Ovary (tissue), 10 donors: ENCODE measurements at places on chromosomes 1 and 21. TPM values are rescaled to one million over a fixed set of nuclear protein-coding genes. Genes with fewer than 3 reads are reported as not detected.

Gene F3
- polyA plus RNA-seq = 29.0 TPM

Gene ABCB10
- polyA plus RNA-seq = 6.9 TPM

Gene KCNJ9
- 0.01 TPM for polyA plus RNA-seq

Gene PLEKHM2
- polyA plus RNA-seq = 22.1 TPM

Gene SERPINC1
- not detected for polyA plus RNA-seq

Gene TNFSF4
- polyA plus RNA-seq = 1.2 TPM

DNA sequence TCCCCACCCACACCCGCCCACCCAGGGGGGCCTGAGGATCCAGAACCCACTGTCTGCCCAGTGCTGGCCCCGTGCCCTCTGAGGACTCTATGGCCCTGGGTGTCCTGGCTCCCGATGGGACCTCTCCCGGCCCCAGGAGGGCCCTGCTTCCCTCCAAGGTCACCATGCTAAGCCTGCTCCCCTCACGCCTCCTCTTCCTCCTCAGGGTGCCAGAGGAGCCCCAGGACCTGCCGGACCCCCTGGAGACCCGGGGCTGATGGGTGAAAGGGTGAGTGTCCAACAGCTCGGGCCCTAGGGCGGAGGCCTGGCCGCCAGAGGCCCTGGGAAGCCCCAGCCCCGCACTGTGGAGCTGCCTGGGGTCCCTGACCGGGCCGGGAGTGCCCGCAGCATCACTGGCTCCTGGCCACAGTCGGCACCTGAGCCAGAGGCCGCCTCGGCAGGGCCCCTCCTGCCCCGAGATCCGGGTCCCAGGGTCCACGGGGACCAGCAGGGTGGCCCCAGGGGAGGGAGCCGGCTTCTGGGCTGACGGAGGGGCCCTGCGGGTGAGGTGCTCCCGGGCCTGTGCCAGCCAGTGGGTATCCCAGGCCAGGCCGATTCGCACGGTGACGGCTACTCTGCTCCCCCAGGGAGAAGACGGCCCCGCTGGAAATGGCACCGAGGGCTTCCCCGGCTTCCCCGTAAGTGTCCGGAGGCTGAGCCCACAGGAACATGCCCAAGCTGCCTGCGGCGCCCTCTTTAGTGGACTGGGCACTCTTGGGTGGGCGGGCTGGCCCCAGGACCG is 16.1 kb downstream of the COL6A1 start:
- peak; percentile 47 for DNase-seq
- H3K4me1 ChIP-seq = no peaks in the 10 kb centered on the region
- no peaks in the 10 kb centered on the region for H3K36me3 ChIP-seq
- no peaks in the 10 kb centered on the region for H3K27me3 ChIP-seq
- peak overlapping the region; percentile 14 for H3K27ac ChIP-seq
- no peak overlapping the region for H3K4me3 ChIP-seq

DNA sequence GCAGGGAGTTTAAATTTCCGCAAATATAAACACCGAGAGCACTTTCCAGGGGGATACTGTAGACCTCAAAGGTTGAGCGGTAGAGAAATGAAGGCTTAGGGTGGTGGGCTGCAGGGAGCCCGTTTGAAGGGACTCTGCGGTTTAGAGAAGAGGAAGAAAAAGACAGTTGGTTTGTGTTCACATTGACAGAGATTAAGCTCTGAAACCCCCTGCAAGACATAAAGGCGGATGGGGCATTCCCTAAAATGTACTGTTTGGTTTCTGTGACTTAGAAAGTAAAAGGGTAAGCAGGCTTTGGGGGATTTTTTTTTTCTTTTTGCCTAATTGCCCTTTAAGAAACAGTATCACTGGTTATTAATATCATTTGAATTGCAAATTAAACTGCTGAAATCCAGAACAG is 1.3 kb downstream of the KAZN start:
- H3K27me3 ChIP-seq = no peaks in the 10 kb centered on the region
- H3K36me3 ChIP-seq = no peaks in the 10 kb centered on the region
- peaks cover 2% of the 10 kb centered on the region for H3K4me1 ChIP-seq
- H3K27ac ChIP-seq = no peak overlapping the region
- H3K4me3 ChIP-seq = no peak overlapping the region

DNA sequence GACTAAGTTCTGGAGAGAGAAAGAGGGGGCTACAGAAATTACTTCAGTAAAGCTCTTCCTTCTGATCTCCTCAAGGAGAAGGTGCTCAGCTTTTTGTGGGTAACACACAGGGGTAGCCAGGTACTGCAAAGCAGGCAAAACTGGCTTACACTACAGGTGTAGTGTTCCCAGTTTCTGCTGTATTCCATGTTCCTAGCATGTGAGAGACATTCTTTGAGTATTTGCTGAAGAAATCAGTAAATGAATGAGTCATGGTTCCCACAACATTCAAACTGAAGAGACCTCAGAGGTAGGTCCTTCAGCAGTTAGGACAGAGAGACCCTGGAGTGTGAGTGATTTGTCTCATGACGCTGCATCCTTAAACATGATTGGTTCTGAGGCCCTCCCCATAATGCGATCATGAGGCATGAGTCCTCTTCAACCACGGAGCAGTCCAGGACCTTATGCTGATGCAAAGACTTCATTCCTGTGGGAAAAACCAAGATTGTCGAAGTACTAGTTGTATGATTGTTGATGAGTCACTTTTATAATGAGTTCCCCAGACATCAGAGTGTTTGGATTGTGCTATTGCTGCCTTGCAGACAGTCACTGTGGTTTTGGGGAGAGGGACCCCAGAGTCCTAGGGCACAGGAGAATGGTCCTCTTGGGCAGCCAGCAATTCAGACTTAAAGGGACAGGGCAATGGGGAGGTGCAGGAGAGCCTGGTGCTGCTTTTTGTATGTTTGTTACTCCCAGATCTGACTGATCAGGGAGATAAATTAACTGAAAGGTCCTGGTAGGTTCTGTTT is 2.7 kb upstream of the OR10J4 start:
- H3K36me3 ChIP-seq = no peaks in the 10 kb centered on the region
- DNase-seq = no peak
- no peaks in the 10 kb centered on the region for H3K4me1 ChIP-seq
- no peaks in the 10 kb centered on the region for H3K27me3 ChIP-seq
- no peak overlapping the region for H3K4me3 ChIP-seq
- H3K27ac ChIP-seq = no peak overlapping the region

DNA sequence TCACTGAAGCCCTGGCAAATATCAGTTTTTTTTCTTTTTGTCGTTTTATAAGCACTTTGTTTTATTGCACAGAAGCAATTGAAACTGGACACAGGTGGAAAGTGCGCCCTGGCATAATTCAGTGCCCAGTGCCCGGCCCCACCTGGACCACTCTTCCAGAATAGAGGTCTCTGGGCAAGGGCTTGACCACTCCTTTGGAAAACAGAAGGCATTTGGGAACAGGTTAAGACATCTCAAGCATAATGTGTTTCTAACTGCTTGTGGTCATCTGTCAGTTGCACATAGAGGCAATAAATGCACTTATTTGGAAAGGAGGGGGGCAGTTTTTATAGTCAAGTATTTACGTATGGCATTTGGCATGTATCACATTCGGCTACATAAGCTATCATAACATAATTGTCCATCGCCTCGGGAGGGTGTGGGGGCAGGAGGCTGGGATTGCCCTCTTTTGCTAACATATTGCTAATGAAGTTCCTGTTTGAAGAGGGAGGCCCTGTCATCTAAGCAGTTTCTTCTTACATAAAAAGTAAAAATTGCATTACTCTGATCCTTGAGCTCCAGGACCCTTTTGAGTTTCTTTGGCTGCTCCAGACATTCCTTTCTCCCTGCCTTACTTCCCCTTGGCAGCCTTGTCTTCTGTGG is 14.7 kb upstream of the CD2 start:
- no peaks in the 10 kb centered on the region for H3K27me3 ChIP-seq
- no peaks in the 10 kb centered on the region for H3K36me3 ChIP-seq
- DNase-seq = no peak
- no peak overlapping the region for H3K27ac ChIP-seq

GRCh38 chr1:27672750-27673112 is 739 bp upstream of the IFI6 start:
- no peaks in the 10 kb centered on the region for H3K27me3 ChIP-seq
- peaks cover 2% of the 10 kb centered on the region for H3K4me1 ChIP-seq
- H3K36me3 ChIP-seq = no peaks in the 10 kb centered on the region
- peak overlapping the region; percentile 57 for H3K27ac ChIP-seq
- DNase-seq = no peak

GRCh38 chr1:204493145-204493983 is 1.2 kb downstream of the PIK3C2B start:
- peak overlapping the region; percentile 9 for H3K27ac ChIP-seq
- DNase-seq = peak; percentile 57
- H3K4me1 ChIP-seq = peaks cover 10% of the 10 kb centered on the region
- no peaks in the 10 kb centered on the region for H3K27me3 ChIP-seq

DNA sequence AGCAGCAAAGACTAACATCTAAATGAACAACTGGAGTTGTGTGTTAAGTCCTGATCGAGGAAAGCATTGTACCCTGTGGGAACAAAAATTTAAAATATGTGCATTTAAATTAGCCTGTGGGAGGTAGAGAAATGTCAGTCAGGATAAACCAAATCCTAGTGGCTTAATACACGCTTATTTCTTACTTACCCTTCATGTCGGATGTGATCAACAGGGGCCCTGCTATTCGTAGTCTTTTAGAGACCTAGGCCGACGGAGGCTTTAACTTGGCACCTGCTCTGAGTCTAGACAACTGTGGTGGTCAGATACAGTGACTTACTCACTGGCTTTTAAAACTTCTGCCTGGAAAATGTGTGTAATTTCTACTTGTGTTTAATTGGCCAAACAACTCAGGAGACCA is 10.2 kb downstream of the GSTM3 start:
- no peak overlapping the region for H3K4me3 ChIP-seq
- H3K4me1 ChIP-seq = no peaks in the 10 kb centered on the region
- H3K36me3 ChIP-seq = no peaks in the 10 kb centered on the region
- DNase-seq = no peak

GRCh38 chr1:159771127-159771895 is 9.5 kb upstream of the DUSP23 start:
- no peaks in the 10 kb centered on the region for H3K27me3 ChIP-seq
- DNase-seq = no peak
- no peaks in the 10 kb centered on the region for H3K4me1 ChIP-seq
- H3K36me3 ChIP-seq = no peaks in the 10 kb centered on the region

- no peak for DNase-seq
- H3K27me3 ChIP-seq = no peaks in the 10 kb centered on the region
- H3K4me3 ChIP-seq = no peak overlapping the region
- H3K36me3 ChIP-seq = no peaks in the 10 kb centered on the region
- H3K4me1 ChIP-seq = peaks cover 4% of the 10 kb centered on the region
These were observed 11.2 kb downstream of the TNFRSF1B start for GRCh38 chr1:12177999-12178441.

GRCh38 chr1:156670791-156671190 is 6.4 kb downstream of the NES start:
- no peak for DNase-seq
- no peak overlapping the region for H3K4me3 ChIP-seq
- no peaks in the 10 kb centered on the region for H3K27me3 ChIP-seq
- no peak overlapping the region for H3K27ac ChIP-seq
- no peaks in the 10 kb centered on the region for H3K4me1 ChIP-seq
- no peaks in the 10 kb centered on the region for H3K36me3 ChIP-seq

DNA sequence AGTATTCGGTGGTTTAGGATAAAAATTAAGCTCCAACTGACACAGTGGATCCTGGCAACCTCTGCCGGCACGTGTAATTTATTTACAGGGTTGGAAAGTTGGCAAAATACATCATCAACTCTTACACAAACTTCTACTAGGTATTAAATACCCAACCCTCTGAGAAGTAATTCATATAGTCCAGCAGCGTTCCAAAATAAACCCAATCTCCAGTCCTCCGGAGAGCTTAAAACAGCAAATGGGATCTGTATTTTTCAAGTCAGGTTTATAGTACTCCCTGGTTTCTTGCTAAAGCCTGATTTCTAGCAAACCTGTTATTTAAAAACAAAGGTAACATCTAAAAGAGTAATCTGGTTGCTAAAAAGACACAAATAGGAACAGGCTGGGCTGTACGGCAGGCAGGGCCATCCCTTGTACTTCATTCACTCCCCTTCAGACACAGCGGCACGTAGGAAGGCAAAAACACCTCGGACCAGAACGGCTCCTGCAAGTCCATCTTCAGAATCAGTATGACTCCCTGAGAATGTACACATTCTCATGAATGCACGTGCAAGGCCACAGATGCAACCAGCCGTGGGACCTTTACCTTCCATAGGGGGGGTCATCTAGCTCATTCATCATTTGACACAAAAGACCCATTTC is 8.6 kb downstream of the GLIS1 start:
- H3K36me3 ChIP-seq = no peaks in the 10 kb centered on the region
- no peaks in the 10 kb centered on the region for H3K4me1 ChIP-seq
- H3K27me3 ChIP-seq = no peaks in the 10 kb centered on the region
- DNase-seq = no peak

GRCh38 chr1:177945943-177946650 is 23.8 kb downstream of the SEC16B start:
- H3K4me1 ChIP-seq = peaks cover 3% of the 10 kb centered on the region
- H3K36me3 ChIP-seq = no peaks in the 10 kb centered on the region
- no peaks in the 10 kb centered on the region for H3K27me3 ChIP-seq
- H3K27ac ChIP-seq = no peak overlapping the region

- no peak overlapping the region for H3K4me3 ChIP-seq
- H3K4me1 ChIP-seq = peaks cover 2% of the 10 kb centered on the region
- no peak for DNase-seq
- no peaks in the 10 kb centered on the region for H3K36me3 ChIP-seq
- H3K27me3 ChIP-seq = no peaks in the 10 kb centered on the region
These were observed 42.4 kb downstream of the NENF start for GRCh38 chr1:212475151-212475550.

GRCh38 chr1:159171254-159171687 is at the start of gene CADM3:
Gene CADM3, plus strand, starts transcription at chr1:159171615. Its CDS starts 151 bp downstream, at chr1:159171766.
- no peak within 1 kb of the TSS for H3K4me3 ChIP-seq
- no peaks in the 10 kb centered on the region for H3K36me3 ChIP-seq
- H3K4me1 ChIP-seq = no peaks in the 10 kb centered on the region
- DNase-seq = no peak
- H3K27ac ChIP-seq = no peak within 1 kb of the TSS
